ENCODE measurements at places on chromosomes 7 and 10.

DNA sequence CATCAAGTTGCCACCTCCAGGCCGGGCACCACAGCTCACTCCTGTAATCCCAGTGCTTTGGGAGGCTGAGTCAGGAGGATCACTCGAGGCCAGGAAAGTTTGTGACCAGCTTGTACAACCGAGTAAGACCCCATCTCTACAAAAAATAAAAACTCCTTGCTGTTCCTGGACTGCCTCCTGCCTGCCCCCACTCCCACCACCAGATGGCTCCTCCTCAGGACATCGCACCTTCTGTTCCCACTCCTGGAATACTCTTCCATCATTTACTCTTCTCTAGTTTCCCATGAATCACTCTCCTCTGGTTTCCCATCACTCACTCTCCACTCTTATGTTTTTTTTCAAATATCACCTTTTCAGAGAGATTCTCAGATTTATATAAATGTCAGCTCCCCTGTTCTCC is 540.7 kb downstream of the CALN1 start:
- DNase-seq: no peak

GRCh38 chr7:94059746-94060145 is 55.6 kb upstream of the BET1 start:
- DNase-seq: no peak

DNA sequence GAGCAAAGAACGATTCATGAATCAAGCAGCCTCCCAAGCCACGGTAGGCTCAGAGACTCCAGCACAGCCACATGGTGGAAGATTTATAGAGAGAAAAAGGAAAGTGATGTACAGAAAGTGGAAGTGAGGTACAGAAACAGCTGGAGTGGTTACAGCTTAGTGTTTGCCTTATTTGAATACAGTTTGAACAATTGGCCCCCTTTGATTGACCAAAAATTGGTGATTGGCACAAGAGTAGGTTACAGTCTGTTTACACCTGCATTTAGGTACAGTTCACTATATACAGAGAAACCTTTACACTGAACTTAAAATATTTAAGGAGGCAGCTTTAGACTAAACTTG is 136.4 kb upstream of the ASAH2 start:
- no peak for DNase-seq

DNA sequence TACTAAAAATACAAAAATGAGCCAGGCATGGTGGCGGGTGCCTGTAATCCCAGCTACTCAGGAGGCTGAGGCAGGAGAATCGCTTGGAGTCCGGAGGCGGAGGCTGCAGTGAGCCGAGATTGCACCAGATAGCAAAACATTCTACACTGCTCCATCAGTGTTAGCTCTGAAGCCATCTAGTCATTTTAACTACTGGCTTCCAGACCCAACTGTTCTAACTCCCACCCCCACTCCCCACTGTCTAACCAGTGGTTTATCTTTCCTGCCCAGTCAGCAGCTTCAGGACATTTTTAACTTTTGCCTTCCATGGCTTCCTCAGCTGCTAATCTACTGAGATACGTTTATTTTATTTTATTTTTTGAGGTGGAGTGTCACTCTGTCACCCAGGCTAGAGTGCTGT is 6.2 kb upstream of the FRAT1 start:
- no peak for DNase-seq

- DNase-seq: no peak
Measured at GRCh38 chr10:30028006-30028737, 31.2 kb downstream of the JCAD start.

DNA sequence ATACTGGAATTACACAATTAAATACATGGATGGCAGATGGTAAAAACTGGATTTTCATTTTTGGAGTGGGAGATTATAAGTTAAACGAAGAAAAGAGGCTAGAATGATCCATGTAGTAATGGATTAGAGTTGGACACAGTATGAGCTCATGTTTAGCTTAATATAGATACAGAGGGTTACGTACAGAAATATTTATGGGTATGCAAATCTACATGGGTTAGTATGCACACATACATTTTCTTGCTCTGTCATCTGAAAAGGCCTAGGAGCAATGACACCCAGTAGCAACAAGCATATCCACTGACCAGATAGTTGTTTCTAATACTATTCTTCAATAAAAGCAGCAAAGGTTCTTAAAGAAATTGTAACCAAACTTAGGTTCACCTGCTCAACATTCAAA is 366.4 kb downstream of the SEMA3D start:
- DNase-seq: no peak

Data from ecto neural progenitor cell (in vitro differentiated cells).